ENCODE measurements at places on chromosomes 13 and 19.

- DNase-seq = no peak
Observed at GRCh38 chr13:99033814-99034213, 56.0 kb upstream of the DOCK9 start.

DNA sequence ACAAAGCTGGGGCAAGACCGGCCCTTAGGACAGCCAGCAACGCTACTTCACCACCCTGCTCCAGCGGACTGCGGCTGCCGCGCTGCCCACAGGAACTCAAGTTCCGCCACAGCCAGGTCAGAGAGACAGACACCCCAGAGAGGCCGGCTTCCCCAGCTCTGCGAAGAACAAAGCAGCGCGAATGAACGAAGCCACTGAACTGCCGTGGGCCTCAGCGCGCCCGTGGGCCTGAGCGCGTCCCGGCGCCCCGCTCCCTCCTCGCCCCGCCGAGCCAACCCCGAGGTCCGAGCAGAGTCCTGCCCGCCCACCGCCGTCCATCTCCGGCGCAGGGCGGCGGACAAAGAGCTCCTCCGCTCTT lies 158.4 kb downstream of the RNF17 start:
- no peak for DNase-seq

DNA sequence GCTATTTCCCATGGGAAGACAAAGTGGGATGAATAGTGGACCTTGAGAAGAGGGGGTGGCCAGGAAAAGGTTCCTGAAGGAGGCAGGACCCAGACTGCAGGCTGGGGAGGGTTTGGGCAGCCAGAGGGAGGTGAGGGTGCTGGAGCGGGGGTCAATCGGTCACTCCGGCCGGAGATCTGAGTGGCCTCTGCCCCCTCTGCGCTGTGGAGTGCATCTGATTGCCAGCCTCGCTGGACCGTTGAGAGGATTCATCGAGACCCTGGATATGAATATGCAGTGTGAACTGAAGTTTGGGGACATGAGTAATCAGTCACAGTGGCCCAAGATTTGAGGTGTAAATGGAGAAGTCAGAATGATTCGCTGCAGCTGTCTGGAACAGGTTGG lies 5.5 kb upstream of the ZNF580 start:
- no peak for DNase-seq

DNA sequence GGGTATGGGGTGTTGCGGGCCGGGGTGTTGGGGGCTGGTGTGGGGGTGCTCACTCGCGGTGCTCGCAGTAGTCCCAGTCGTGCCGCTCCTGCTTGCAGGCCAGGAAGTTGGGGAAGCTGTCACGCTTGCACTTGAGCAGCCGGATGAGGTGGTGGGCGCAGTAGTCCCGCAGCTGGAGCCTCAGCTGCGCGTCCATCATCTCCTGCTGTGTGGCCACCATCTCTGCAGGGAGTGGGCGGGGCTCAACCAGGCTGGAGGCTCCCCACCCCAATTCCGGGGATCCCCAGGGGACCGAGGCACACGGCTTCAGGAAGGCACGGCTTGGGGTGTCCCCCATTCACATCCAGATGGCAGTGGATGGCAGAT lies 5.2 kb downstream of the NDUFB7 start:
- no peak for DNase-seq

DNA sequence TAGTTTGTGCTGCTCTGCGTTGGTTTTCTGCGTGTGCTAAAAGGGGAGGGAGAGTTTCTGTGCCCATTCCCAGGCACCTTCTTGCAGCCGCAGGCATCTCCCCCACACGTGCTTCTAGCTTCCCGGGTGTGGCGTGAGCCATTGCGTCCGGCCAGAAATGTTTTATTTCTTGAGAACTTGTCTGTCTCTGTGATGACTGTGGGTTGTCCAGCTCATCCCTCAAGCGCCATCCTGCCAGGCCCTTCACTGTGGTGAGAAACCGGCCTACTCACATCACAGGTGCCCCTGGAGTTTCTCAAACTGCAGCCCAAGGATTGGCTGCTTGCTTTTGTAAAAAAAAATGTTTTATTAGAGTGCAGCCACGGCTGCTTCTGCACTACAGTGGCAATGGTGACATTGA lies 24.2 kb downstream of the EPN1 start:
- DNase-seq = no peak

DNA sequence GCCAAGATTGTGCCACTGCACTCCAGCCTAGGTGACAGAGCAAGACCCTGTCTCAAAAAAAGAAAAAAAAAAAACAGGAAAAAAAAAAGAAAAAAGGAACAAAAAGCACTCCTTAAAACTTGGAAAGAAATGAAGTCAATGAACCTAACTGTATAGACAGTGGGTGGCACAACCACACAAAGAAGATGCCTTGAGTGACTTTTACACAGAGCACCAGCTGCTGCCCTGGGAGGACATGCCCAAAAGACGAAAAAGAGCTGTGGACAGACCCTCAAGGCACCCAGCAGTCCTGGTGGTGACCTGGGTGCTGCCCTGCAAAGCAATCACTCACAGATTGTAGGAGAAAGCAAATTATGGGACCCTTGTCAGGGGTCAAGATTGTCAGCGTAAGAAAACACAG lies 5.9 kb upstream of the LAMP1 start:
- DNase-seq = no peak

DNA sequence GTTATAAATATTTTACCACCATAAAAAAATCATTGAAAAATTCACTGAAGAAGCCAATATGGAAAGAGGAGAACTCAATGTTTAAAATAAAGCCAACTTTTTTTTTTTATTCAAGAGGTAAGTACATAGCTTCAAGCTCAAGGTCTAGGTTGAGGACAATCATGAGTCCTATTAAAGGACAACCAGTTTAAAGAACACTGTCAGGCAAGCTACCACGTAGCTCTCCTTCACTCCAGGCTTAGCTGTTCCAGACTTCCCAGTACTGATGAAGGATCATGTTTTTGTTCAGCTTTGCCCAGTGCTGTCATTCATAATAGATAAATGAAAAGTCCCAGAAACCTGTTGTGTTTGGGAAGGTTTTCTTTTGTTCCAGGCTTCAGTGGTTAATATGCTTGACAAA lies 10.0 kb upstream of the MLNR start:
- no peak for DNase-seq

DNA sequence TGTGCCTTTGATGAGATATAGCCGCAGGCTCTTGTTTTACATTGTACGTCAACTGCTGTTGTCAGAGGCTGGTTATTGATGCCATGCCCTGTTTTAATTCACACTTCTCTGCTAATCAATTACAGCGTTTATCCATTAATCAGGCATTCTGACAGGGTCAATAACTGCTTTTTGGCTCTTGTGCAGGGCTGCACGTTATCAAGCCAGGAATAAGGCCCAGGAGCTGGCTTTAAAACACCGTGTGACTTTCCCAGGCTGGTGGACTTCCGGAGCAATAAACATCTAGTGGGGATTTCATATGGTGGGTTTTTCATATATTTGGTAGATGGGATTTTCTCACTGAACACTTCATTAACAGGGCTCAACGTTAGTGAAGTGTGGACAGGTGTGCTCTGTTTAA lies 221.7 kb downstream of the TM9SF2 start:
- no peak for DNase-seq

DNA sequence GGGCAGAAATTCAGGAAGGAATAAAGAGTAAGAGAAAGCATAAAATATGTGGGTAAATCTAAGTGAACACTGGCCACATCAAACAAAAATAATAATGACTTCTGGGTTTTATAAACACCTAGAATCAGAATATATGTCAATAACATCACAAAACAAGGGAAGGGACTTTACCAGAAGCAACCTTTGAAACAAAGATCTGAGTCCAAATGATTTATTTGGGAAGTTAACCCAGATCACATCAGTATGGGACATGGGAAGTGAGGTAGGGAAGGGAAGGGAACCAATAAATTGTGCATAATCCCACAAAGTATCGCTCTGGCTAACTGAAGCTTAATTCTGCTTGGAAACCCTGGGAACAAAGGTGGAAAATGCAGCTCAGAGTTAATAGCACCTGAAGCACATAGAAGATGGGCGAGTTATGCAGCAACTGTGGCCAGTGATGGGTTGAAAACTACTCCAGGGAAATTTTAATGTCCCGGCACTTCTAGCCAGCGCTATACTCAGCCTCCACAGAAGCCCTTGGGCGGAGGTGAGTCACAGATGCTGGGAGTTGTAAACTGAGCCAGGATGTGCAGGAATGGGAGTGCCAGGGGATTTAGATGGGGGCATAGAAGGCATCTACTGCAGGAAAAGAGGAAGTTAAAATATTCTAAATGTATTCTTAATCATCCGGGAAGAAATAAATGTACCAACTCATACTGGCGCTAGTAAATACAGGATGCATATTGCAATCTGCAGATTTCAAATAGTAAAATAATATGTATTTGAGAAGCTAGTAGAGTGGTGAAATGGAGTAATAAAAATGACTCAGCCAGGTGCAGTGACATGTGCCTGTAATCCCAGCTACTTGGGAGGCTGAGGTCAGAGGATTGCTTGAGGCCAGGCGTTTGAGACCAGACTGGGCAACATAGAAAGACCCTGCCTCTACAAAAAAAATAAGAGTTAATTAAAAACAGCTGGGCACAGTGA lies 34.2 kb upstream of the CEBPG start:
- no peak for DNase-seq

DNA sequence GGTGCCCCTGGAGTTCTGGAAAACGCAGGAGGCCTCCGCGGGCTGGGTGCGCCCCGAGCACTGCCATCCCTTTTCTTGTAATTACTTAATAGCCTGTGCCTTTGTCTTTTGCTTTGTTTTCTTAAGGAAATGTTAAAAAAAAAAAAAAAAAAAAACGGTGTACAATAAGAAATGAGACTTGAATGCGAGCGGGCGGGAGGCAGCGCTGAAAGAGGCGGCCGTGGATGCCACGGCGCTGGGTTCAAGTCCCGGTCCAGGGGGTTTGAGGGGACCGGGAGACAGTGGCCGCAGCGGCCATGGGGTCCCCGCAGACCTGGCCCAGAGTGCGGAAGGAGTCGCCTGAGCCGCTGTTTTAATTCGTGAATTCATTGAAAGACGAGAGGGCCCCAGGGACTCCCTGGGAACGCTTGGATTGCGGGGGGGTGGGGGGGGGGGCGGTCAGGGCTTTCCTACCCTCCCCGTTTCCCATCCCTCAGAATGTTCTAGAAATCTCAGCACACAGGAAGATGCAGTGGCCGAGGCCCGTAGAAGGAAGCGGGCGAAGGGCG lies 349.2 kb upstream of the ARGLU1 start:
- DNase-seq = no peak

DNA sequence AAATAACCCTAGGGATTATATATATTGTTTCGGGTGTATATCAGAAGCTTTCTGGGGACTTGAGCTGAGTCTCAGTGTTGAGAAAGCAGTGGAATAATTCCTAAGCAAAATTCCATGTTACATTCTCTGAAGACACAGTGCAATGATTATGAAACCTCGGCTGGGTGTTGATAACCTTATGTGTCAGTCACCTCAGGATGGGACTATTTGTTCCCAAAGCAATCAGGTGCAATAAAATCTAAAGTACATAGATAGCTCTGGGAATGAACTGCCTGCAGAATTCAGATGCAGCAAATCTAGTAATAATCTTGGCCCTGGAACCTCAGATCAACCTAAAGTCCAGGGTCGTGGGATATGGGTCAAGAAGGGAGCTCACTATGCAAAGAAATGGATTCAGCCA lies 53.0 kb downstream of the EDNRB start:
- no peak for DNase-seq
